H9 (cell line): ENCODE measurements at places on chromosomes 7 and 10. TPM values are rescaled to one million over a fixed set of nuclear protein-coding genes. Genes with fewer than 3 reads are reported as not detected.

Gene GRM3
- total RNA-seq, result 0.15 and 0.70 TPM in 2 replicates

Gene SERPINE1
- 11.5 and 13.0 TPM in 2 replicates for total RNA-seq

Gene PLPP4
- total RNA-seq, result not detected in 2 replicates

Gene FANK1
- 0.39 and 0.68 TPM in 2 replicates for total RNA-seq

Gene C10orf62
- 0.31 TPM in 1 of 2 replicates, not detected in the other for total RNA-seq

Gene GIMAP1
- total RNA-seq, result not detected in 2 replicates

Gene CREB5
- total RNA-seq, result 3.3 and 4.0 TPM in 2 replicates

Gene ZNF853
- total RNA-seq, result 9.3 and 9.6 TPM in 2 replicates

Gene STRIP2
- 8.1 and 9.9 TPM in 2 replicates for total RNA-seq

Gene VWA2
- total RNA-seq, result 1.4 and 1.6 TPM in 2 replicates

Gene NUTM2D
- 2.3 and 3.5 TPM in 2 replicates for total RNA-seq

Gene WEE2
- total RNA-seq, result not detected in 2 replicates

Gene DYNC1I1
- 3.2 TPM in 2 replicates for total RNA-seq

Gene DEPP1
- 1.7 and 2.4 TPM in 2 replicates for total RNA-seq

Gene CLCN1
- 0.11 and 0.13 TPM in 2 replicates for total RNA-seq

Gene GIMAP6
- total RNA-seq, result not detected in 2 replicates

Gene NUTM2E
- 0.11 TPM in 1 of 2 replicates, not detected in the other for total RNA-seq

Gene TMEM168
- 13.9 and 14.6 TPM in 2 replicates for total RNA-seq

Gene EVX1
- not detected in 2 replicates for total RNA-seq

Gene PKD2L1
- total RNA-seq, result 0.20 TPM in 1 of 2 replicates, not detected in the other

Gene HOXA3
- not detected in 2 replicates for total RNA-seq

Gene CHN2
- 3.3 and 3.7 TPM in 2 replicates for total RNA-seq

Gene SEPTIN7
- 184 and 188 TPM in 2 replicates for total RNA-seq

Gene SORCS3
- 0.04 and 0.18 TPM in 2 replicates for total RNA-seq

Gene AZGP1
- 0.24 TPM in 1 of 2 replicates, not detected in the other for total RNA-seq

Gene PTER
- total RNA-seq, result 8.8 and 10.1 TPM in 2 replicates

Gene IFIT1B
- not detected in 2 replicates for total RNA-seq

Gene PLXNA4
- 0.20 and 0.35 TPM in 2 replicates for total RNA-seq

Gene ANKRD30A
- not detected in 2 replicates for total RNA-seq

Gene HGF
- total RNA-seq, result 0.04 and 0.15 TPM in 2 replicates

Gene AKR1D1
- total RNA-seq, result 0.31 and 0.48 TPM in 2 replicates

Gene SORCS1
- total RNA-seq, result 1.3 and 1.7 TPM in 2 replicates

Gene HABP2
- total RNA-seq, result not detected in 2 replicates

Gene CALHM3
- total RNA-seq, result not detected in 2 replicates

Gene DENND10
- total RNA-seq, result 62.7 and 63.2 TPM in 2 replicates
